ENCODE measurements at places on chromosomes 3 and 15.

- DNase-seq = no peak
These were observed 7.4 kb downstream of the EPHA3 start for GRCh38 chr3:89114841-89115223.

DNA sequence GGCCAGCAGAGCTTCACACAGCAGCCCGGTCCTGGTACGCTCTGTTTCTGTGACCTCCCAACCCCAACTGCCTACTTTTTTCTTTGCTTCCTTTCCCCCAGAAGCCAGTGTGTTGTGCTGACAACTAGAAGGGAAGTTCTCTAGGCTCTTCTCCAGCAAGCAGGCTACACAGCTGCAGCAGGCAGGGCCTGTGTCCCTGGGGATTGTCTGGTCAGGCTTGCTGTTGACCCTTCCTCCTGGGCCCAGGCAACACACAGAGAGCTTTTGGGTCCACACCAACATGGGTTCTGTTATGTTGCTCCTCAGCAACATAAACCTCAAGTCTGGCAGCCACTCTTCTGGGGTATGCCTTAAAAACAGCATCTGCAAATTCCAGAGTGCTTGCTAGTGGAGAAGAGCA is 36.2 kb upstream of the TSPAN3 start:
- DNase-seq = no peak

DNA sequence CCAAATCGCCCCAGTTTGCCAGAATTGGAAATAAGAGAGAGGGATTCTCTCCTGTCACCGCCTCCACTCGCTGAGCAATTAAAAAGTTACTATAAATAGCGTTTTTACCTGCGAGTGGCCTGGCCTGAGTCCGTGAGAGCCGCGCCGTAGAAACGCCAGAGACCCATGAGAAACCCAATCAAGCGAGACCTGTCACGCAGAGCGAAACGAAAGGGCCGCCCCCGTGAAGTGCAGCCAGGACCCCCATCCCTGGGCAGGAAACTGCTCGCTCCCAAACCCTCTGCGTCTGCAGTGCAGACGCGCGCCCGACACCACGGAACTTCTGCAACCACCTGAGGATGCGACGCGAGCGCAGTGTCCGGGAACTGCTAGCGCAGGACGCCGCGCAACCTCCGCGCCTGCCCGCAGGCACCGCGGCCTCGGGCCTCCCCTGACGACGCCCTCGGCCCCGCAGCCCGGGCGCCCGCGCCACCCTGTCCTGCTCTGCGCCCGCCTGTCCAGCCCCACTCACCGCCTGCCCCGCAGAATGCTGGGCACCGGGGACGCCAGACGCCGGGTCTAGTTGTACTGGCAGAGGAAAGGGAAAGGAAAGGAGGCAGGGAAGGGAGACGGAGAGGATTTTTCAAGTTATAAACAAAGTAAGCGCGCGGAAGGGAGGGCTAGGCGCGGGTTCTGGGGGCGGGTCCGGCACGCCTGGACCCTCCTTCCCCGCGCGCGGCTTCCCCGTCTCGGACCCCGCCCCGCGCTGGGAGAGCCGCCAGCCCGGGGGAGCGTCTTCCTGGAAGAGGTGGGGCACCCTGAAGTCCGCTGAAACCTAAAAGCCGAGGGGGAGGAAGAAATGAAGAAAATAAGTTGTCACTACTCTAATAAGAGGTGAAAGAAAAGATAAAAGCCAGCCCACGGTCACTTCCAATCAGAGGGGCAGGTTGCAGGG is at the start of gene PLSCR4:
PLSCR4 (minus strand) TSS at position 657 of the 934 bp plus-strand sequence. CDS start 29,034 bp downstream, outside the sequence.
- no peak for DNase-seq

DNA sequence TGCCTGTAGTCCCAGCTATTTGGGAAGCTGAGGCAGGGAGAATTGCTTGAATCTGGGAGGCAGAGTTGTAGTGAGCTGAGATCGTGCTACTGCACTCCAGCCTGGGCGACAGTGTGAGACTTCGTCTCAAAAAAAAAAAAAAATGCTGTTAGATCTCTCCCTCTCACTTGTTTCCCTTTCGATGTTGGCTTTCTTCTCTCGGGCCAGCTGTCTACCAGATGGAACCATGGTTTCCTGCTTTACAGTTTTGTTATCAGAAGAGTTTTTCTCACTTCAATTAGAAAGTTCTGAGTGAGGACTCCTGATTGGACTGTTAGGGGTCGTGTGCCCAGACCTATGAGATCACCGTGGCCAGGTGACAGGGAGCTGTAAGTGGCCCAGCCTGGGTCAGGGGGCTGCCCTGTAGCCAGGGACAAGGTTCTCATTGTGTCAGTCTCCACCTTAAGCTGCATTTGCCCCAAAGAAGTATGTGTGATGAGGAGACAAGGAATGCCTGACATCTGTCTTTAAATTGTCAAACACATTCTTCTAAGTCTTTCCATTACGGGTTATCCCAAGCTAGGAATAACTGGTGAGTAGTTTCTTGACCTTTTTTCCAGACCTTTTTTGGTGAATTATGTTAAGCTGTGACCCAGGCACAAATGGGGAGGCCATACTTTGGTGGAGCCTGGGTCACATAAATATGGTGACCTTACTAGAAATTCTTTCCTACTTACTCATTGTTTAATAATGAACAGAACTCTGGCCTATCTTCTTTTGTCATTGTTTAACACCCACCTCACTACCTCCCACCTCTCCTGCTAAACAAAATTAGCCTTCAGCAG is 25.2 kb downstream of the SNAPC5 start:
- no peak for DNase-seq

DNA sequence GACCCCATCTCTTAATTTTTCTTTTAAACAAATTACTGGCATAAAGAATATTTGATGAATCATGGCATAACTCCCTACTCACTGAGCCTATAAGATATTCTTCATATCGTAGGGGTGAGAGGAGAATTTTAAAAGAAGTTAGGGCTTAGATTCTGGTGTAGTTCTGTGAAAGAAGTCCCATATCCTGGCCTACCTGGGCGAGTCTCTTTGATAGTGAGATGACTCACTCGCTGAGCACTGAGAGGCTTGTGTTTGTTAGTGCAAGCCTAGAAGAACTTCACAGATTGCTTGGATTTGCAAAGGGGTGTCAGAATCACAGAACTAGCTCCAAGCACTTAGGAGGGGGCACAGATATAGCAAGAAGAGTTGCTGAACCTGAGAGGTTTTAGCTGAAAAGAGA is 133.8 kb upstream of the TMC3 start:
- DNase-seq = no peak

GRCh38 chr3:122918576-122919290 is 108.8 kb downstream of the SEMA5B start:
- DNase-seq = no peak

DNA sequence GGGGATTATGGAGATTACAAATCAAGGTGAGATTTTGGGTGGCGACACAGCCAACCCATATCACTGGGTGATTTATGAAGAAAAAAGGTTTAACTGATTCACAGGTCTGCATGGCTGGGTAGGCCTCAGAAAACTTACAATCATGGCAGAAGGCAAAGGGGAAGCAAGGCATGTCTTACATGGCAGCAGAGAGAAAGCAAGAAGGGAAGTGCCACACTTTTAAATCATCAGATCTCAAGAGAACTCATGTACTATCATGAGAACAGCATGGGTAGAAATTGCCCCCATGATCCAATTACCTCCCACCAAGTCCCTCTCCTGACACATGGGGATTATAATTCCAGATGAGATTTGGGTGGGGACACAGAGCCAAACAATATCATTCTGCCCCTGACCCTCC is 59.7 kb downstream of the DPH6 start:
- no peak for DNase-seq

DNA sequence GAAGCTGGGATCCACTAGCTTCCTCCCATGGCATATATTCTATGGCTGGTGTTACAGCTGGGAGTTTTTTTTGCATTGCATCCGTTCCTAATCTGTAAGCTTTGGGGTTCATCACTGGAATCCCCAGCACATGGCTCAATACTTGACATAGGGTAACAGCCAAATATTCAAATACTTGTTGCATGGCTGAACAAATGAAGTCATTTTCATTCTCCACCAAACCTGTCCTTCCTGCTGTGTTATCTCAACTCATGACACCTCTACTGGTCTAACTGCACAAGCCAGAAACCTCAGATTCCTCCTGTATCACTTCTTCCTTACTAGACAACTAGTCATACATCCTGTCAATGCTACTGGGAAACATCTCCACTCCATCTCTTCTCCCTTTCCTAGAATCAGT is 43.4 kb downstream of the ST3GAL6 start:
- no peak for DNase-seq

DNA sequence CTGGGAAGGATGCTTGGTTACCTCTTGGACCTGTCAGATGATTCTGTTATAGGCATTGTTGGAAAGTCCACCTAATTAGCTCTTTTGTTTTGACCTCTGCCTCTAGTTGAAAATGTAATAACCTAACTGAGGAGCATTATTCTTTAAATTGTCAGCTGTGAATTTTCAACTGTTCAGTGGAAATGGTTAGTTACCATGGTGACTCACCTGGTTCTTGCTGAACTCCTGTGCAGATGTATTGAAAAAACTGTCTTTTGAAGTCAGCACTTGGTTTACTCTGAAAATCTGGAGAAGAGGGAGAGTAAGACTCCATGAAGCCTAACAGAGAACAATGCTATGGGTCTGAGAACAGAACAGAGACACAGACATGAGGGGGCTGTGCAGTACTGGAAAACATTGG is 72.0 kb downstream of the LARS2 start:
- no peak for DNase-seq

- DNase-seq = no peak
These were observed 142.8 kb downstream of the IGF1R start for GRCh38 chr15:98791046-98791701.

DNA sequence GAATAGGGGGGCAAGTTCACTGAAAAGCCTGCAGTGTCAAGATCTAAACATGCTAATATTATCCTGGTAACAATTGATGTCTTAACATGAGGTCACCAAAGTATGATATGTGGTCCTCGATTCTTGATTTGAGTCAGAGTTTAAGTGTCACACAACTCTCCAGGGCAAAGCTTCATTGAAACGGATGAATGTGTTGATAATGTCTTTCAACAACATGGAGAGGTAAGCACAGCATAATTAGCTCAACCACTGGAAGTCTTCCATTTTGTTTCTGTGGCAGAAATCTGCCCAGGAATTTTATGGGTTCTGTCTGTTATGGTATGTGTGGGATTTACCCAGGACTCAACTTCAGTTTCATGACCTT is 591.5 kb downstream of the ZNF385D start:
- no peak for DNase-seq

DNA sequence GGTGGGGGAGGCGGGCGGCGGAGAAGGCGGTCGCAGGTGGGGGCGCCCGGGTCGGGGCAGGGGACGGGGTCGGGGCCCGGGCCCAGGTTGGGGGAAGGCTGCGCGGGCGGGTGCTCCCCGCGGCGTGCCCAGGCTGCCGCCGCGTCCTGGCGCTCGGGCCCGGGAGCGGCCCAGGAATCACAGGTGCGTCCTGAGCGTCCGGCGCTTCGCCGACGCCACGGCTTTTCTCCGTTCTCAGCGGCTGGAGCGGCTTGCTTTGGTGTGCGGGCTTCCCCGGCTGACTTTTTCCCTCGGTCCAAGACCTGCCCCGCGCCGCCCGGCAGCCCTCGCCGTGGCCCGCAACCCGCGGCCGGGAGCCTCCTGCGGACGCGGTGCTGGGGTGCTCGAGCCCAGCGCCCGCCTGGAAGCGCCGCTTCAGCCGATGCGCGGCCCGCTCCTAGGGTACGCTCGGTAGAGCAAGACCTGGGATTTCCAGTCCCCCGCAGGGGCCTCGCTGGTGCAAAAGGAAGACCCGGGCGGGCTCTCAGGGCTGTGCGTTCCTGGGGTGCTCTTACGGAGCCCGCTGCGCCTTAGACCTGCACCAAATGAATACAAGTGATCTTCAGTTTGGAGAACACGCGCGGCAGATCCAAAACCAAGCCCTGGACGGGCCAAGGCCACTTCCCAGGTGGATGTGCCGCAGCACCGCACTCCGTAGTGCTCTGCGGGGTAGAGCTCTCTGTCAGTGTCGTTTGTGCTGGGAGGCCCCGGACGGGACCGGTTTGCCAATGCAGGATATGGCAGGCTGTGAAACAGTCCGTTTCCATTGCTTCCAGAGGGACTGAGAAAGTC is 639 bp downstream of the NIPA1 start:
- DNase-seq = no peak

DNA sequence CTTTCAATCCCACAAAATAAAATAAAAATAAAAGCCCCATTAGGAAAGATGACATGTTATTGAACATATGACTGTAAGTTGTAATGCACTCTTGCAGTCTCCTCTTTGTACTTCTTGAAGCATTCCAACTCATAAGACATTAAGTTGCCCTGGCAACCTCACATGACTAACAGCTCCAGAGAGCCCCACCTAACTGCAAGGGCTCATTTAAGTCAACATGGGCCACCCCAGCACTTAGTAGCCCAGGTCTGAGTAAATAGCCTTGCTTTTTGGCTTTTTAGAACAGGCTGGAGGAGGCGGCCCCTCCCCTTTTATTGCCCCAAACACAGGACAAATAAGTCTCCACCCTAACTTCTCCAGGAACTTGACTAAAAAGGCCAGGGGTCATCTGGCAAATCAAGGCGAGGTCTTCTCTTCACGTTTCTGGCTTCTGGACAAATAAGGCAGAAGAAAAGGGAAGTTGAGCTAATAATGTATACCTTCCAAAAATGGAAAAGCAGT is 135.1 kb downstream of the TMCO5A start:
- no peak for DNase-seq

DNA sequence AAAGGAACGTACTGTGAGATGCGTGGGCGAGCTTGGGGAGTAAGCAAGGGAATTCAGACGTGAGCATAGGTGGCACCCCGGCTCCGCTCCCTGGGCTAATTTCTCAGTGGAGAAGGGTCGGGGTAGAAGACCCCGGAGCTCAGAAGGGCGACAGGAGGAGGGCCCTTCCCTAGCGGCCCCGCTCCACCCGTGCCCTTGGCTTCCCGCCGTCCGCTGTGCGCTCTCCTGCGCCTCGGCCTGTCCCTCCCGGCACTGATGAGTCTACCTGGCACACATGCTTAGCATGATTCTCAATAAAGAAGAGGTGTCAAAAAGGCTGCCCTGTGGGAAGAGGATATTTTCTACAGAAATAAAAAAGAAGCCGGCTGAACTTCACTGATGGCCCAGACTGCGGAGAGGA is 292.7 kb downstream of the OCA2 start:
- no peak for DNase-seq

DNA sequence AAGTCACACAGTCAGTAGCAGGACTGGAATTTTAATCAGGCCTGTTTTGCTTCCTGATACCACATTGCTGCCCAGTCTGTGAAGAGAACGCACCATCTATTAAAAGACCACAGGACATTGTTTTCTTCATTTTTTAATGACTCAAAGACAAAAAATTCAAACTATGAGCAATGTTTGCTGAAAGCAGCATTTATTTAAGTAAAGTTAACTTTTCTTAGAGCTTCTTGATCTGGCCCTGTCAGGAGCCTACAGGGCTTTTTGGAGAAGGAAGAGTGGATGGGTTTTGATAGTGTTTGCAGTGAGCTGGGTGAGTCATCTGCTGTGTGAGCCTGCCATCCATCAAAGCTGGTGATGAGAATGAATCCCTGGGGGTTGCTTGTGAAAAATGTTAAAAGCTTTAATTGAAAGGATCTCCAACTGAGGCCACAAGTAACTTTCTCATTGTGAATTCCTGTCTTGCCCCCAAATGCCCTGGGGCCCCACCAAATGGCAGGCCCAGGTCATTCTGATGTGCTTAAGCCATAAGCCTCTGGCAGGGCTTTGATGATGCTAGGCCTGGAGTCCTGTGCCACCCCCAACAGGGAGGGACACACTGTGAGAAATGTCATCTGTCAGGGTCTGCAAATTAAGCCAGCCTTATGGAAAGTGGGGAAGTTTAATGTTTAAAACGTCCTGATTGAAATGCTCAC is 136.2 kb upstream of the PFN2 start:
- no peak for DNase-seq
